ENCODE measurements at places on chromosomes 2 and 18. TPM values are rescaled to one million over a fixed set of nuclear protein-coding genes. Genes with fewer than 3 reads are reported as not detected.

The CCDC74B gene
- not detected for polyA plus RNA-seq

The ELOA2 gene
- polyA plus RNA-seq: not detected

The SLC8A1 gene
- polyA plus RNA-seq: not detected

The SPC25 gene
- not detected for polyA plus RNA-seq

The APCDD1 gene
- polyA plus RNA-seq: not detected

The AFG3L2 gene
- 38.6 TPM for polyA plus RNA-seq

DNA sequence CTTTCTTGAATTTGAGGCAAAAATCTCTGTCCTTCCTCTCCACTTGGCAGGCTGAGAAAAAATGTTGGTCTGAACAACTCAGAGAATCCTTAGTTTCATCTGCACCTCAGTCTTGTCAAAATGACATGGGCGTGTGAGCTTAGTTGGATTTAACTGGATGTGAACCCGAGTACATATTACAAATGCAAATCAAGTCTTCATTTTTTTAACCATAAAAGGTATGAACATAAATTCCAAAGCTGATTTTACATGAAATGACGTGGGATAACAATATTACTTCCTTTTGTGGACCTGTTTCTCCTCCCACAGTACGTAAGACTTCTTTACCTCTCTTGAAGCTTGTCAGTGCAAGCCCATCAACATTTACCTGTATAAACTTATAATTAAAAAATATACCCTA is 32.6 kb upstream of the RND3 start:
- H3K27me3 ChIP-seq: no peaks in the 10 kb centered on the region
- H3K4me1 ChIP-seq: no peaks in the 10 kb centered on the region
- no peak overlapping the region for H3K4me3 ChIP-seq

DNA sequence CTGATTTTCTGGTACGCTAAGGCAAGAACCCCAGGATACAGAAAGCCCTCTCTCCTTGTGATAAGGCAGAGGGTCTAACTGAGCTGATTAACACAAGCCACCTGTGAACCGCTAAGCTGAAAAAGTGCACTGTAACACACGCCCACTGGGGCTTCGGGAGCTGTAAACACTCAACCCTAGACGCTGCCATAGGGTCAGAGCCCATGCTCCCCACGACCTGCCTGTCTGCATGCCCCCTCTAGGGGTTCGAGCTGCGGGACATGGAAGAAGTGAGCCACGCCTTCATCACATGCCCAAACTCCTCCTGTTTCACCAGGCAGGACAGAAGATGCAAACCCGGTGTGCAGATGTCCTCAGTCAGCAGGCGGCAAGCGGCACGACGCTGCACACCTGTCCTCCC is 173.9 kb upstream of the RAB12 start:
- no peaks in the 10 kb centered on the region for H3K4me1 ChIP-seq
- H3K36me3 ChIP-seq: no peaks in the 10 kb centered on the region
- no peak overlapping the region for H3K27ac ChIP-seq
- no peak overlapping the region for H3K4me3 ChIP-seq
- no peaks in the 10 kb centered on the region for H3K27me3 ChIP-seq

DNA sequence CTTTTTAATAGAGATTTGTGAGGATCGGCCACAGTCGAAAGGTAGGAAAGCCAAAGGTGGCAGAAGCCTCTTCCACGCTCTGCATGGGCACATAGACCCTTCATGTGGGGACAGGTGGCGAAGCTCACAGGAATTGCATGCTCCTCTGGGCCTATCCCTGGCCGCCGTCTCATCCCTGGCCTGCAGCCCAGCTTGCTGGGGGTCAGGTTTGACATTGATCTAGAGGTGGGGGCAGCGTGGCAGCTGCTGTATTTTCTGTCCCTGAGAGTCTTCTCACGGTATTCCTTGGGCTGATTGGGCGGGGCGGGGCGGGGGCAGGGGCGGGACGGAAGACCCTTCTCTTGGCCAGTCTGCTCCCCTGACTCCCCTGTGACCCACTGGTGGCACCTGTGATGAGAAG is 48.9 kb downstream of the STK25 start:
- DNase-seq: no peak
- H3K36me3 ChIP-seq: no peaks in the 10 kb centered on the region

DNA sequence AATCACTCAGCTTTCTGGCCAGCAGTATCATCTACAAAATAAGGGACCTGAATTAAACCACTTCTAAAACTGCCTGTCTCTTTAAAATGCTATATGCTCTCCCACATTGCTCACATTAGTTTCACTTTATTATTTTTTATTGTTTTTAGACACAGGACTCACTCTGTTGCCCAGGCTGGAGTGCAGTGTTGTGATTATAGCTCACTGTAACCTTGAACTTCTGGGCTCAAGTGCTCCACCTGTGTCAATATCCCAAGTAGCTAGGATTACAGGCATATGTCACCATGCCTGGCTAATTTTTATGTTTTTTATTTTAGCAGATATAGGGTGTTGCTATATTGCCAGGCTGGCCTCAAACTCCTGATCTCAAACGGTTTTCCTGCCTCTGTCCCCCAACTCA is 591.3 kb upstream of the ZNF804A start:
- H3K4me1 ChIP-seq: no peaks in the 10 kb centered on the region
- H3K4me3 ChIP-seq: no peak overlapping the region
- no peaks in the 10 kb centered on the region for H3K27me3 ChIP-seq
- H3K36me3 ChIP-seq: no peaks in the 10 kb centered on the region

DNA sequence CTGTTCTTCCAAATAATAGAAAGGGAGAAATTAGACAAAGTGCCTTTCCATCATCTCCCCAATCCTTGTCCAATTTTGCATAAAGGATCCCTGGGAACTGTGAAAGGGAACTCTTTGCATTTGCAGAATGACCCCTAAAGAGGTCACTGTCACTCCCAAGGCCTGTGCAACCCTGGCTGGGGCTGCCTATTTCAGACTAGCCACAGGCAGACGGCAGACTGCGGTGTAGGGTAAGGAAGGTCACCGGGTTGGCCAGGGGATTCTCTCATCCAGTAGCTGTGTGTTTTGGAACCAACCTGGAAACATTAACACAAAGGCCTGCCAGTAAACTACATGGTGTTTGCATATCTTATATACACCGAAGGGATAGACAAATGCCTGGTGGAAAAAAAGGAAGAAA is 818.7 kb downstream of the BCL11A start:
- no peaks in the 10 kb centered on the region for H3K27me3 ChIP-seq
- no peak for DNase-seq
- H3K27ac ChIP-seq: no peak overlapping the region
- H3K4me3 ChIP-seq: no peak overlapping the region
- no peaks in the 10 kb centered on the region for H3K4me1 ChIP-seq
- no peaks in the 10 kb centered on the region for H3K36me3 ChIP-seq

DNA sequence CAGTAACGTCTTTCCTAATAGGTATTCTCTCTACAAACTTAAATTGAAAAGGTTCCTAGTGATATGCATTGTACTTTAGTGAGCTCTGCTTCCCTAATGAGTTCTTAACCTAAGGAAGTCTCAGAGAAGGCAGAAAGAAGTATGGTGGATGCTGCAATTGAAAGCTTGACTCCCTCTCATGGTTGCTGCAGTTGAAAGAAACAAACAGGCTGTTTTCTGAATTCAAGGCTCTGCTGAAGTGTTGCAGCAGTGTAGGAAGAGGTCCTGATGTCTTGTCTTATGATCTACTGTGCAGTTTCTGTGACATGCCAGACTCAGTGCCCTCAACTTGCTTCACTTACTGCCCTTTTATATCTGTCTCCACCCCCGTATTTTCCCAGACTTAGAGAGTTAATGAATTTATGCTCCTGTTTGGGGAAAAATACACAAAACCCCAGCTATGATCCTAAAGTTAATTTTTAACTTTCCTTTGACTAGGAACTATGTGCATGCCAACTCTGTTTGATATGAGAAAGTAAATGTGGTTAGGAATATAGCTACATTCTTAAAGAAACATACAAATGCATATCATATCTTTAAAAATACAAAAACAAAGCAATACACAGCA is 655.3 kb upstream of the FAM98A start:
- DNase-seq: no peak
- no peaks in the 10 kb centered on the region for H3K27me3 ChIP-seq
- no peaks in the 10 kb centered on the region for H3K4me1 ChIP-seq
- no peaks in the 10 kb centered on the region for H3K36me3 ChIP-seq

- DNase-seq: no peak
- no peak overlapping the region for H3K27ac ChIP-seq
- H3K36me3 ChIP-seq: no peaks in the 10 kb centered on the region
- no peak overlapping the region for H3K4me3 ChIP-seq
These were observed 314.3 kb upstream of the COL3A1 start for GRCh38 chr2:188659656-188660406.

DNA sequence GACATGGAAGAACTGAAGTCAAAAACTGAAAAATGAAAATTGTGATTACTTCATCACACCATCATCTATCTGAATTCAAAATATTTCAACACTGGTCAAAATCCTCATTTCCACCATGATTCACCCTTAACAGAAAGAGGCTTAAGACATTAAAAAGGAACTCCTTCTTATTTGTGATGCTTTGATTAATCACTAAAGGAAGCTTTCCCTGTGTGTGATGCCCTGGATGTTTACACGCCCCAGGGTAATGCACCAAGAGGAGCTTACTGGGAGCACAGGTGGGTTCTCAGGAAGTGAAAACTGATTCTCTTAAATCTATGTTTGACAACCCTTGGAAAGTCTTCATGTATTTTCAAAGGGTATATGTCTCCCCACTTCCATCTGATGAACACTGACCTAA is 11.5 kb downstream of the GRB14 start:
- H3K27ac ChIP-seq: no peak overlapping the region
- no peak for DNase-seq
- H3K27me3 ChIP-seq: no peaks in the 10 kb centered on the region
- H3K36me3 ChIP-seq: no peaks in the 10 kb centered on the region
- no peaks in the 10 kb centered on the region for H3K4me1 ChIP-seq

- H3K27me3 ChIP-seq: no peaks in the 10 kb centered on the region
- no peaks in the 10 kb centered on the region for H3K36me3 ChIP-seq
- no peak overlapping the region for H3K4me3 ChIP-seq
- DNase-seq: no peak
These were observed 43.2 kb upstream of the SIX2 start for GRCh38 chr2:45052388-45052928.

DNA sequence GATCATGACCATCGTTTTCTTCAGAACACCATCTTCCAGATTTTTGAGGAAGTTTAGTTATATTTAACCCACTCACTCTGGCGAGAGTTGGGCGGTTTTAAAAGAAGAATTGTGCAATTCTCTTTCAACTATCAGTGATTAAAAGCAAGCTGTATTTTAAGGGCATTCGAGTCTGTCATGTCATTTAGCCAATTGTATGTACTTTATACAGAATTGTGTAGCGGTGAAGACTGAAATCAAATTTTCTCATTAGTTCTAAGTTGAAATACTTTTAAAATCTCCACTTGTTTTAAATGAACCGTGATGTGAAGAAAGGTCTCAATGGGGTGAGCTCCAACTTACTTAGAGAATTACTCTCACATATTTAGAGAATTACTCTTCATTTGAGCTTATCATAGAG is 214.6 kb upstream of the DTNA start:
- DNase-seq: no peak
- no peaks in the 10 kb centered on the region for H3K36me3 ChIP-seq
- no peak overlapping the region for H3K4me3 ChIP-seq
- H3K27me3 ChIP-seq: no peaks in the 10 kb centered on the region

DNA sequence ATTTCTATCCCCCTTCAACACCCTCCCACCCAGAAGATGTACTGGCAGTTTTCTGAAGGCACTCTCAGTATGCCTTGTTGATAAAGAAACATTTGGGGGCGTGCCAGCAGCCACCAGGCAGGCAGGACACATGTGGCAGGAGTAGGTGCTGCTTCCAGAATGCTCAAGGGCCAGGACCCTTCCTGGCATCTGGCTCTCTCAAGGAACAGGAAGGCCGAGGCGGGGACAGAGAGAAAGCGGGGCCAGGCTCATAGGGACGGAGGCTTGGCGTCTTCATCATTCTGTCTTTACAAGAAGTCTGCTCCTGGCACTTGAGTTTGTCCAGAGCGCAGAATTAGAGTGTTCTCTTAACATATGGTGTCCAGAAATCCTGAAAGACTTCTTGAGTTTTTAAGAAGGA is 121.6 kb downstream of the FAM210A start:
- H3K36me3 ChIP-seq: no peaks in the 10 kb centered on the region
- no peak overlapping the region for H3K4me3 ChIP-seq

Data from naive thymus-derived CD4-positive, alpha-beta T cell (primary cell).